Keratinocyte (primary cell): ENCODE measurements at places on chromosomes 7 and 10. TPM values are rescaled to one million over a fixed set of nuclear protein-coding genes. Genes with fewer than 3 reads are reported as not detected.

- no peak for DNase-seq
These were observed 175.4 kb downstream of the EXOC4 start for GRCh38 chr7:133428326-133428725.

GRCh38 chr7:95687759-95688343, 84.5 kb upstream of the DYNC1I1 start:
- DNase-seq, result no peak

GRCh38 chr7:124784879-124785818, 19.6 kb upstream of the GPR37 start:
- peak; percentile 11 for DNase-seq

DNA sequence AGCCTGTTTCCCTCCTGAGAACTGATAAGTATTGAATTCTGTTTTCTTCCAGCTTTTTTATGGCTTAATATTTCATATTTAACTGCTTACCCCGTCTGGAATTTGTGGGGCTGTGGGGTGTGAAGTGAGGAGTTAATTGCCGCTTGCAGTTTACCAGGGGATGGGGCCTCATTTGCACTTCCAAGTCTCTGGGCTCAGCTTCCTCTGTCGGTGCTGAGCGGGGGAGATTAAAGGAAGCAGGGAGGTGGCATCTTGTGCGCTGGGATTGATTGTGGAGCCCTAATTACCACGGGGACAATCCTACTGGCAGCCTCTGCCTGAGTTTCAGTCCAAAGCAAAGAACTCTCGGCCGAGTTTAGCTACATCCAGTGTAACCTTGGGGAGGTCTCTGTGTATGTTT, 33.4 kb downstream of the ELFN1 start:
- no peak for DNase-seq

GRCh38 chr7:41754046-41754445, 51.2 kb upstream of the INHBA start:
- DNase-seq, result no peak

GRCh38 chr7:74569501-74570075, 87.9 kb upstream of the GTF2I start:
- DNase-seq, result no peak

DNA sequence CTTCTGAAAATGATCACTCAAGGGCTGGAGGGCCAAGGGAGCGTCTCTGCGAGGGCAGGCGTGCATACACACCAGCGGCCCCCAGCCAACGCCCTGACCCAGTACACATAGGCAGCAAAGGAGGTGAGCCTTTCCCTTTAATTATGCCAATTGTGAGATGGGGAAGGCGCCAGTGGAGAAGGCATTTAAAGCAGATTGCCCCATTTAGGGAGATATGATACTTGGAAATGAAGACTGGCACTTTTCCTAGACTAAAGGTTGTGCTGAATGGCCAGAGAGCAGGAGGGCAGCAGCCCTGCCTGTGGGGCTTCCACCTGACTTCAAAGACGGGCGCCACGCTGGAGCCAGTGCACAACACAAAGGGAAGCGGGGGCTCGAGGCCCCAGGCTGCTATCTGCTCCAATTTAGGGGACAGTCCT, 24.1 kb downstream of the HIPK2 start:
- DNase-seq, result no peak

UPK3BL1 gene
- 20.3 to 112 TPM (median 48.2 TPM) in 3 replicates for polyA plus RNA-seq

ADAMTS14 gene
- polyA plus RNA-seq, result 0.09 to 0.75 TPM (median 0.12 TPM) in 3 replicates

CYP26C1 gene
- not detected in 3 replicates for polyA plus RNA-seq
